NCI-H524 treated with DMSO at 0.1 percent for 48 hours (cell line): ENCODE measurements at places on chromosomes 6 and 20.

GRCh38 chr20:4802527-4802926 lies 80.8 kb downstream of the PRND start:
- no peak for DNase-seq

DNA sequence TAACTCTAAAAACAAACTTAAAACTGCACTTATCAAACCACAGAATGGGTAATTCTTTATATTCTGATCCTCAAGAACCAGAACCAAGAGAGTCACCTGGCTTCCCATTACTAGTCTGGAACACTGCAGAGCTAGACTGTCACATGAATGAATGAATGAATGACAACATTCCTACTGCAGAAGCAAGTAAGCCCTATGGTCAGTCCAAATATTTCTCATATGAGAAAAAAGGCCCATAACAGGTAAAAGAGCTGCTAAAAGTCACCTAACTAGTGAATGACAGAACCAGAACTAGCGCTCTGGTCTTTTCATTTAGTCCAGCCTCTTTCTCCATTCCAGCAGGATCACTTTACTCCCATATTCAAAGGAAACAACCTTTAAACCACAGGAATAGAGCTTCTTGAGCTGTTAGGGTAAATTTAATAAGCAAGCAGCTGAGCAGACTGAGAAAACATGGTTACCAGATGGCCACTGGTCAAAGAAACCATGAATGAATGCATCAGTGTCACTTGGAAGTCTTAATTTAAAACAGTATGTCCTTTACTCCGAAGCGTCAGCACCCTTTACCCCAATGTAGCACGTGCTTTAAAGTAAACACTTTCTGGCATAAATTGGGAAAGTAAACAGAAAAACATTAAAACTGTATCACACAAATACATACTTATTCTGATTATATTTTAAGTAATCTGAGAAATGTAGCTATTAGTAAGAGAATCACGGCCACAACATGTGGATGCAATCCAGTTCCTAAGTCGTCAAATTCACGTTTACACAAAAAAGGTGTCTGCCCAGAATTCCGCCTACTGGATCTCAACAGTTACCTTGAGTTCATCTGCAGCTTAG lies 1.4 kb downstream of the PREP start:
- no peak for DNase-seq

- no peak for DNase-seq
These were observed 71.2 kb downstream of the KIAA0319 start for GRCh38 chr6:24574809-24575208.

DNA sequence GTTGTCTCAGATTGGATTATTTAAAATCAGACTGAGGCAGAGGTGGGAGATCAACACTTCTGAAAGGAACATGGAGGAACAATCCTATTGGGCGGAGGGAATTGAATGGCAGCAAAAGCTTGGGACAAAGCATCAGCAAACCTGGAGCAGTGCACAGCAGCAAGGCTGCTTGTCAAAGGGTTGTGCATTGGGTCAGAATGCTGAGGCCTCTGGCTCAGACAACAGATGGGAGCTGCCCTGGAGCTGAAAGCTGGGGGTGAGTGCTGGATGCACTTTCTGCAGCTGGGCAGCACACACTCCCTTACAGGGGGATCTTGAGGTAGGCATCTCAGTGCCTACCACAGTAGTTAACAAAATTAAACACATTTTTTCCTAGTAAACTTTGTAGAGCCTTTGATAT lies 634.4 kb upstream of the MMS22L start:
- DNase-seq, result no peak

- no peak for DNase-seq
These were observed 64.3 kb downstream of the FNDC1 start for GRCh38 chr6:159233365-159234101.
